Stimulated activated CD8-positive, alpha-beta memory T cell treated with anti-CD3 and anti-CD28 coated beads, Interleukin-7, amount 100 ng/mL, for 24 hours (primary cell): ENCODE measurements at places on chromosomes 7 and 10.

DNA sequence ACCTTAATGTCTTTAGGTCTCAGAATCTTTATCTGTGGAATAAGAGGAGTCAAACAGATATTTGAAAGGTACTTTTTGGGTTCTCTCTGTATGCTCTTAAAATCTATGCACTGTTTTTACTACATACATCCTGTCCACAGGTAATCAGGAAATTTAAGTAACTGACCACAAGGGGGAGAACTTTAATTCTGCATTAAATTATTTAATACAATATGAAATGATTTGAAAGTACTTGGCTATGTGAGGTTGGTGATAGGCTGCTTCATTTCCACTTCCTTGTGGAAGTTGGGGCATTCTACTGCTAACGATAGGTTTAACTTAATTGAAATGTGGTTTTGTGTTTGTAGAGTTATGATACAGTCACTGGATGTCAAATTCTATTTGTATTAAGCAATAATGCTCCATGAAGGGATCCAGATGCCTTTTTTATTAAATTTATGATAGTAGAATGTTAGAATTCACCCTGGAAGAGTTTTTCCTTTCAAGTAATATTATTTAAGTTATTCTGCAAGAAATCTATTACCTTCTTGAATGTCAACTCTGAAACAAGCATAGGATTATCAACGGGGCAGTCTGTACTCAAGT lies 6.0 kb downstream of the TEX47 start:
- DNase-seq = no peak

- no peak for DNase-seq
Observed at GRCh38 chr7:112877691-112878460, 87.7 kb upstream of the TMEM168 start.

- DNase-seq = no peak
Observed at GRCh38 chr7:119929891-119930290, 343.1 kb upstream of the KCND2 start.

- DNase-seq = no peak
Observed at GRCh38 chr10:124447751-124448466, 1.9 kb downstream of the NKX1-2 start.

GRCh38 chr7:140676306-140676705 lies 3.6 kb downstream of the ADCK2 start:
- no peak for DNase-seq

GRCh38 chr10:112587729-112588128 lies 140.7 kb downstream of the VTI1A start:
- DNase-seq = no peak

GRCh38 chr7:91068136-91068795 lies 196.0 kb upstream of the FZD1 start:
- no peak for DNase-seq
